ENCODE measurements at places on chromosomes 2 and 18.

DNA sequence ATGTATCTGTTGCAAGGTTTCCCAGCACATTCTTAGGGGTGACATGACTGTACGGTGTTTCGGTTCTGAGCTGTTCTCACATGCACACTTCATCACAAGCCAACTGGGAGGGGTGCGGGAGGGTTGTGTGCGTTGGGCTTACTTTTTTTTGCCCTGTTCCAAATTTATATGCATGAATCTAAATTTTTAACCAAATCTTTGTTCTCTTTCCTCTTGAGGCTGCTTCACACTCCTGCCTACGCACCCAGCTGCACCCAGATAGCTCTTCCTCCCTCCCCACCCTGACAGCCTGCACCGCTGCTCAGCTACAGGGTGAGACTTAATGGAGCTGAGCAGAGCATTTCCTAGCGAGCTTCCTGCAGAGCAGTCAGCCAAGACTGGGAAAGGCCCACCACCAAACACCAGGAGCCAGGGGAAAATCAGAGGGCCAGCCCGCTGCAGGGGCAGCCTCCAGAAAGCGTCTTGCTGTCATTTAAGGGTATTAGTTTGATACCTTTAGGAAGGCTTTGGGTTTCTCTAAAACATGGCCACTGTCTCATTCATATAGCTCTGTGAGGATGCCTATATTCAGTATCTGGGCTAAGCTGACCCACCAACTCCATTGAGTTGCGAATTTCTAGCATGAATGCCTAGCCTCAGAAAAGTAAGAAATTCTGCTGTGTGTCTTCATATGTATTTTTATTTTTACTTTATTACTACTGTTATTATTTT, 84.5 kb downstream of the POU3F3 start:
- DNase-seq: peak; percentile 60

- DNase-seq: no peak
Measured at GRCh38 chr2:230885463-230886130, 20.9 kb downstream of the ITM2C start.

DNA sequence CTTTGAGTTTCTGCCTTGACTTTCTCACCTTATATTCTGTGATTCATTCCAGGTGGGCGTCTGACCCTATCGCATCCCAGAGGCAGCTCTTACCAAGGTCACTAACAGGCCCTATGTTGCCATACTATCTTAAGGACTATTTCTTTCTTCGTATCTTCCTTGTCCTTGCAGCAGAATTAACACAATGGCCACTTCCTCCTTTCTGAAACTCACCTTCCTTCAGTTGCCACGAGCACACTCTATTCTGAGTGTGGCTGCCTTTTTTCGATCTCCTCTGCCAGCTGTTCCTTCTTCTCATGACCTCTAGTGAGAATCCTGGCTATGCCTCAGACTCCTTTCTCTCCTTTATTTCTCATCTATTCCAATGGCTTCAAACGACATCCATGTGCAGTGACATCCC, 160.4 kb upstream of the CCDC195 start:
- no peak for DNase-seq

DNA sequence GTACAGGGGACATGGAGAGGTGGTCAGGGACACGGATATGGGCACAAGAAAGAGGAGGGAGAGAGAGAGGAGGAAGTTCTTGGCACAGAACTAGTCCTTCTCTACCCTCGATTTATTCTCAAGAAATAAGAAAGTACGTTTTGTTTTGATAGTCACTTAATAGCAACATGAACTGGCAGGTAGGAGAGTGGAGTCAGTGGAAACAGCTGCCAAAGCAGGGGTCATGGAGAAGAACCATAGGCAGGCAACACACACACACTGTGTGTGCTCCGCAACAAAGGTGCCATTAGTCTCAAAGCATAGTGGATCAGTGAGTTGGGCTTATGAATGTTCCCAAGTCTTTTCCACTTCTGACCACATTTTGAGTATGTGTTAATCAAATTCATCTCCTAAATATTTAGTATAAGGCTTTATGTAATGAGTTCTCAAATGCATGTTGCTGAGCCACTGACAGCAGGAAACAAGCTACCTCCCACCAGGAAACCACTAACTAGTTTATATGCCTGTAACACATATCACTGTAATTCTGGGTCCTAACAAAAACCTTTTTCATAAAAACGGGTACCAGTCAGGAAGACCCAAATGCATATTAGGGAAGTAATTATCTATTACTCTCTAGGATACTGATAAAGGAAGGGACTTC, 41.1 kb downstream of the IWS1 start:
- no peak for DNase-seq

- peak; percentile 67 for DNase-seq
Measured at GRCh38 chr2:25251422-25252273, 83.3 kb upstream of the POMC start.

DNA sequence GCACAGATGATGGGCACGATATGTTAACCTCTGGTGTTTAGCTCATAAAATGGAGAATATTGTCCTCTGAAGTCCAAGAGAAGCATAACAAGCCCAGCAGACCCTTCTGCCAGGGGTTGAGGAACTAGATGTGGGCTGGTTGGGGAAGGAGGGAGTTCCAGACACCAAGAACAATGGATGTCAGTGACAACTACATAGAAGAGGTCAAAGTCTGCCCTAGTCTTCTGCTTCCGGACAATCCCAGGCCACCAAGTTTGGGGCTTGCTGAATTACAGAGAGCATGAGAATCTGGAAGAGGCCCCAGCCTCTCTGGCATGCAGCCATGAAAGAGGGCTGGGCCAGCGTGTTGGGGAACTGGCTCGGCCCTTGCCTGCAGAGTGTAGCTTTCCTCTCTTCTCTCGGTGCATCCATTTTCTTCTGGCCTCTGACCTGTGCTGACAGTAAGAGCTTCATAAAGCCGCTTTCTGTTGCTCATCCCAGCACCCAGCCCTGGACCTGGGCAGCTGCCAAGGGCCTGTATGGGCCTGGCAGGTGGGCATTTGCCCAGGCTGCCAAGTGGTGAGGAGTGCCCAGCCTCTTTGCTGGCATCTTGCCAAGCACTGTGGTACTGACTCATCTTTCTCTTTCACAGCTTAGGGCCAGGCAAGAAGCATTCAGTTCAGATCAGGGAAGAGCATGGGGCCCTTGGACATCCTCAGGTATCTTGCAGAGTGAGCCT, 14.6 kb upstream of the LAPTM4A start:
- peak; percentile 48 for DNase-seq

- peak; percentile 41 for DNase-seq
Measured at GRCh38 chr2:65554765-65555591, 122.6 kb upstream of the SPRED2 start.

DNA sequence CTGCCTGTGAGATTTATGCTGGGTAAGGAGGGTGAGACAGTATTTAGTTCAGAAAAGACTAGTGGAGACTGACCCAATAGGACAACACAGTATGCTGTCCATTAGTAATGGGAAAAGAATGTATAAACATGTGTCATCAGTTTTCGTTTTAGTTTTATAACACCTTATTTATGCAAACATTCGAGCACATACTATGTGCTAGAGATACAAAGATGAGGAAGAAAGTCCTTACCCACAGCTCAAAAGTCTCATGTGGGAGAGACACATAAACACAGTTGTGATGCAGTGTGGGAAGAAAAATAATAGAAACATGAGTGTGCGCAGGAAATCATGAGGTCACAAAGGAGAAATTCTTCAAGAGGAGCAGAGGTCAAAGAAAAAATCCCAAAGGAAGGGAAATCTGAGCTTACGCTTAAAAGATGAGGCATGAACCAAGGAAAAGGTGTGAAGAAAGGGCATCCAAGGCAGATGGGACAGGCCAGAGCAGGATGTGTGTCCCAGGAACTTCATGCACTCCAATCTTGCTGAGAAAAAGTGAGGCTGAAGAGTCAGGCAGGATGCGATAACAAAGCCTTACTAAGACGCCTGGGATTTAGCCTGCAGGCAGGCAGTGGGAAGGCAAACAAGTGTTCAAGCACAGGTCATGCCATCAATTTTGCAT, 8.1 kb downstream of the METTL21A start:
- DNase-seq: no peak

DNA sequence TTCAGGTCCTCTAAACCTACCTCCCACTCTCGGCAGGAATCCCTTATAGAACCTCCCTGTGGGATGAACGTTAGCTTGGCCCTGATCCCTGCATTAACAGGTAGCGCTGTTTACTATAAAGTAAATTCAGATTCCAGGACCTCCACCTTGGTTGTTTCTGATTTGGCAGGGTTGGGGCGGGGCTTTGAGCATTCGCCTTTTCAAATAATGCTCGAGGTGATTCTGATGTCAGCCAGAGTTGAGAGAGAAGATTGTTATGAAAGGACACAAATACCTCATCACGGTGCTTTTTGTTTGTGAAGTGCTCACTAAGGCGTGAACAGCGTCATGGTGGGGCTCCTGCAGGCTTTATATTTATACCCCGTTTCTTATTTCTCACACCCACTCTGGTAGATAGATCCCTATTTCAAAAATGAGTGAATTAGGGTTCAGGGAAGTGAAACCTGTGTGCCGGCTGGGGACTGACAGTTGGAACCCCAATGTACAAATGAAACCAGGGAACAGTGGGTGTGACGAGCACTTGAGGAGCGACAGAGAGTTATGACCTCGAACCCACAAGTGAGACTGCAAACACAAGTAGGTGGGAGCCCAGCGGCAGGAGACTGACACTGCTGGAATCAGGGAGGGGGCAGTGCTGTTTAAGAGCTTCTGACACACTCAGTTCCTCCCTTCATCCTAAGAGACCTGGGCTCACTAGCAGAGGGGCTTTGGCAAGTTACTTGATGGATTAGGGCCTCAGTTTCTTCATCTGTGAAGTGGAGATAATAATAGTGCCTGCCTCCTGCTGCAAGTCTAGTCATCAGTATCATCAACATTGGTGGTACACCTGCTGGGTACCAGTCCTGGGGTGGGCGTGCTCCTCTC, 14.2 kb upstream of the CXCR4 start:
- DNase-seq: peak; percentile 83

DNA sequence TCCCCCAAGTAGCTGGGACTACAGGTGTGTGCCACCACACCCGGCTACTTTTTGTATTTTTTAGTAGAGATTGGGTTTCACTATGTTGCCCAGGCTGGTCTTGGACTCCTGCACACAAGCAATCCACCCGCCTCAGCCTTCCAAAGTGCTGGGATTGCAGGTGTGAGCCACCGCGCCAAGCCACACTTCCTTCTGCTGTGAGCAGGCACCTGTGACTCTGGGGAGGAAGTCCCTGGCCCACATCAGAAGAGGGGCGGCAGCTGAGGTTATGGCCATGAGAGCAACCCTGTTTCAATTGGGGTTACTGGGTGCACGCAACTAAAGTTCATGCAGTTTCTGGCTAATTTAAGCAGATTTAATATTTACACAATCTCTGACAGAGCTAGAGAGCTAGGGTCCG, 91.0 kb downstream of the PLB1 start:
- DNase-seq: peak; percentile 58

GRCh38 chr2:20106746-20107145, 55.3 kb upstream of the LAPTM4A start:
- DNase-seq: peak; percentile 73

DNA sequence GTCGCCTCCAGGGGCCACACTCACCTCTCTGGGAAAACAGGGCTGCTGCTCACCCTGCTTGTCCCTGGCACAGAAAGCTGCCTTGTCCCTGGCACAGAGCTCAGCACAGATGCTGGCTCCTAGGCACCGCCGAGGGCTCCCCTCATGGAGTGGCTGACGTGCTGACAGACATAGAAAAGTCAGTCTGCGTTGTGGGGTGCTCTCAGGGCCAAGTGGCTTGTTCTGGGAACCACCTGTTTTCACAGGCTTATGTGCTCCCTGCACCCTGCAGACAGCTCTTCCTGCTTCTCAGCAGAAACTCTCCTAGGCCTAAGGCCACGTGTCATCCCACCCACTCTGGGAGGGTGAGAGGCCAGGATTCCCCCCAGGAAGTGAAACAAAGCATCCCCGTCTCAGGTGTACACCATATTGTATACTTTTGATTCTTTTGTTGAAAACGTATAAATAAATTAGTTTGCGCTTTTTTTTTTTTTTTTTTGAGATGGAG, 84.7 kb upstream of the TMEM200C start:
- DNase-seq: peak; percentile 41

Measured in activated CD4-positive, alpha-beta T cell treated with anti-CD3 and anti-CD28 coated beads for 36 hours (primary cell).